ENCODE measurements at places on chromosomes 2 and 18.

GRCh38 chr2:17328161-17328560 lies 190.1 kb downstream of the RAD51AP2 start:
- no peak for DNase-seq

GRCh38 chr2:37820471-37820986 lies 104.6 kb upstream of the RMDN2 start:
- no peak for DNase-seq

DNA sequence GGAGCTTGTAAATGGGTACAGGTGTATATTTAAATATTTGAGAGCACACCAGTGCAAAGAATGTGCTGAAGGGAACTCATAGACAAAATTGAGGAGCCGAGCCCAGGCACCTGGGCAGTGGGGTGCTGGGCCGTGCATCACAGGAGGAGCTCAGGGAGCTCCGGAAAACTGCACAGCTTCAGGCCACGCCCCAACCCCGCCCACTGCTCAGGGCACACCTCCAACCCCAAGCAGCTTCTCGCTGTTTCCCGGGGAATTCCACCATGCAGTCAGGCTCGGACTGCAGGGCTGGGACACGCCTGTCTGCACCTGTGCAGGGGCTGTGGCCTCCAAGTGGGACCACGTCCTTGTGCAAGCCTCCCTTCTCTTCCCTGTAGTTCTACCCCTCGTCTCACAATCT lies 243.0 kb downstream of the HDAC4 start:
- no peak for DNase-seq

- DNase-seq = no peak
Observed at GRCh38 chr2:195038153-195038552, 618.9 kb upstream of the SLC39A10 start.

All from CD4-positive, alpha-beta T cell treated with Interleukin-4 for 4 hours (primary cell).